Kasumi-1 (cell line): ENCODE measurements at places on chromosomes 5 and 9.
A peak's percentile ranks its signal among the peaks of the same experiment; 100 is the strongest.

- peak; percentile 37 for DNase-seq
Measured at GRCh38 chr5:95238560-95239325, 46.2 kb downstream of the MCTP1 start.

DNA sequence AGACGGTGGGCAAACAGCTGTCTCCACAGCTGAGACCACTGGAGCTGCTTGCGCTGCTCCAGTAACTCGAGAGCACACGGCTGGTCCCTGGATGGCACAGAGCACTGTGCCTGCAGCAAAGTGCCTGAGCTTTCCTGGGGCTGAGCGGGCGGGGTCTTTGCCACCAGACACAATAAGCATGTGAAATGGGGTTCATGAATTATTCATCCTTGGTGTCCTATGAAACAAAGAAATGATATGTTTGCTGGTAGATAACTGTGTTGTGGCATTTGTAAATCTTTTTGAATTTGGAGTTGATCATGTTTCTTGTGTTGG lies 151.7 kb upstream of the MPDZ start:
- DNase-seq, result no peak

GRCh38 chr5:155085282-155085989 lies 71.9 kb downstream of the KIF4B start:
- no peak for DNase-seq

DNA sequence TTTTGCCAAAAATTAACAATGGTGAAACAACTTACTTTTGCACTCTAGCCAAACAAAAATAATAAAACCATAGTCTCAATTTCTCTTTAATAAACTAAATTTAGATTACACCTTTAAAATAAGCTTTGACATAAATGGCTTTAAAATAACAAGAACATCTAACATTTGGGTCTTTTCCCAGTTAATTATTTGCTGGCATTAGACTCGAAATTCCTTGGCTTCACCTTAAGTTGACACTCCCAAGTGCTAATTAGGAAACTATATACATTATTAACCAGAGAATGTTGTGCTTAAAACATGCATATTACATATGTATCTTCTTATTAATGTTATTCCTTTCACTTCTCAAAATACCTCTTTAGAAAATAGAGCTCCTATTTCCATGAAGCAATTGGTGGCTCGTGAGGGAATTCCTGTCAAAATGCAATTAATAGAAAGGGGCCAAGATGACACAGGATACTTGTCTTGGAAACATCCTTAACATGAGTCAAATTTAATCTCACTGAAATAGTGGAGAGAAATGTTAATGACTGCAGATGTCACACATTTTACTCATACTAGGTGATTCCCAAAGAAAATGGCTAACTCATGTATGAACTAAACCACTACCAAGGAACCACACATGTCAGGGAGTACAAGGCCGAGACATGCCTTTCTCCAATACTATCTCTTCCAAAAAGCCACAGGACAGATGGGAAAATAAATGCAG lies 932.9 kb upstream of the DMAC1 start:
- no peak for DNase-seq

DNA sequence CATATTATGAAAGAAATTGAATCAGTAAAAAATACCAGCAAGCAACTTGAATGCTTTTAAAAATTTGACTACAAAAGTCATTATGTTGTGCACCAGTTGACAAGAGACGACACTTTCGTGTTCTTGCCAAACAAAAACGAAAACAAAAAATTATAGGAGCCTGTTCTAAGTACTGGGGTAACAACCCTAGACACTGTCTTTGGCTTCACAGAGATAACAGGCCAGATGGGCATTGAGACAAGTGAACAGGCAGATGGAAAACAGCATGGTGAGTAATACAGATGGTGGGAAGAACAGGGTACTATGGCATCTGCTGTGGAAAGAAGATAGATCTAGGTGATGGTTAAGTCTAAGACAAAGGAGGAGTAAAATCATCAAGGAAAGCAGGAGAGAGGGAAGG lies 99.0 kb downstream of the CDH12 start:
- DNase-seq, result no peak

GRCh38 chr9:70484232-70485130 lies 70.0 kb upstream of the KLF9 start:
- peak; percentile 53 for DNase-seq

DNA sequence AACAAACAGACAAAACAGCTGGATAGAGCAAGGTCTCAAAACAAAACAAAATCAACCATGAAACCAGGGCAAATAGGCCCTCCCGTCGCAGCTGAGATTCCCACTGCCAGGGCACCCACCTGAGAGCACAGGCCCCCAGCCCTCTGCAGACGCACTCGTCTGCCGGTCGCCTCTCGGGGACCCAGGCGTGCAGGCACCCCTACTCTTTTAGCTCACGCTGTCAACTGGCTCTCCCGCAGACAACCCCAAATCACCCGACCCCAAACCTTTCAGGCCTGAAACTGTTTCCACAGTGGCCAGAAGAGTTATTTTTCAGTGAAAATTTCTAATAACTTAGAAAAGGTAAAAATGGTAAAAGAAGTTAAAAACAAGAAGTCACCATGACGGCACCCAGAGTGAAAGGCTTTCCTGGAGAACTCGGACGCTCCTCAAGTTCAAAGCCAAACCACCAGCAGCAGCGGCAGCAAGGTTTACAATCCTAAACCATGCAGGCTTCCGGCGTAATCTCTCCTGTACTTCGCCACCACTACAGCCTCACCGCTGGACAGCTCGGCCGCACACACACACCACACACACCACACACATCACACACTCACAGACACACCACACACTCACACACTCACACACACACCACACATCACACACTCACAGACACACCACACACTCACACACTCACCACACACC lies 1.9 kb upstream of the UBE2QL1 start:
- DNase-seq, result no peak

GRCh38 chr9:113876151-113876992 lies at the start of gene ZNF618:
ZNF618 (plus strand) TSS chr9:113876309; CDS start chr9:113876381, 72 bp downstream.
- peak; percentile 36 for DNase-seq

- no peak for DNase-seq
Measured at GRCh38 chr9:84300271-84300670, 40.3 kb downstream of the SLC28A3 start.

DNA sequence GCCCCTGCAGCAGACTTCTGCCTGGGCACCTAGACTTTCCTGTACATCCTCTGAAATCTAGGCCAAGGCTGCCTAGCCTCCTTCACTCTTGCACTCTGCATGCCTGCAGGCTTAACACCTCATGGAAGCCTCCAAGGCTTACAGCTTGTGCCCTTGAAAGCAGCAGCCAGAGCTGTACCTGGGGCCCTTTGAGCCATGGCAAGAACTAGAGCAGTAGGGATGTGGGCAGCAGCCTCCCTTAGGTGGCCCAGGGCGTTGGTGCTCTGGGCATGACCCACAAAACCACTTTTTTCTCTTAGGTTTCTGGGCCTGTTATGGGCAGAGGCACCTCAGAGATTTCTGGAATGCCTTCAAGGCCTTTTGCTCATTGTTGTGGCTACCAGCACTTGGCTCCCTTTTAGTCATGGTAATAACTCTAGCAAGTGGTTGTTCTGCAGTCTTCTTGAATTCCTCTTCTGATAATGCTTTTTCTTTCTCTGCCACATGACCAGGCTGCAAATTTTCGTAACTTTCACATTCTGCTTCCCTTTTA lies 606.2 kb downstream of the TLE4 start:
- no peak for DNase-seq

DNA sequence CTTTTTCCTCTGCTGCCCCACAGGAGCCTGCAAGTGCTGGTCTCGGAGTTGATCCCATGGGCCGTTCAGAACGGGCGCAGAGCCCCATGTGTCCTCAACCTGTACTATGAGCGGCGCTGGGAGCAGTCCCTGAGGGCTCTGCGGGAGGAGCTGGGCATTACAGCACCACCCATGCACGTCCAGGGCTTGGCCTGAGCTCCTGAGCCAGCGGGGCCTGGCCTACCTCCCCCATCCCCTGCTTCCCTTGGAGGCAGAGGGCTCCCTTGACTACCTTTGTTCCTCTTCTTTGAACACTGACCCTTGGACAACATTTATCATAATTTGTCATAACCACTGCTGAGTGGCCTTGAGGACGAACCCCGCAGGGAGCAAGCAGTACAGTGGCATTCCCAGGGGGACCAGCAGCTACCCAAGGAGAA lies 6.9 kb upstream of the SLC27A4 start:
- DNase-seq, result no peak

DNA sequence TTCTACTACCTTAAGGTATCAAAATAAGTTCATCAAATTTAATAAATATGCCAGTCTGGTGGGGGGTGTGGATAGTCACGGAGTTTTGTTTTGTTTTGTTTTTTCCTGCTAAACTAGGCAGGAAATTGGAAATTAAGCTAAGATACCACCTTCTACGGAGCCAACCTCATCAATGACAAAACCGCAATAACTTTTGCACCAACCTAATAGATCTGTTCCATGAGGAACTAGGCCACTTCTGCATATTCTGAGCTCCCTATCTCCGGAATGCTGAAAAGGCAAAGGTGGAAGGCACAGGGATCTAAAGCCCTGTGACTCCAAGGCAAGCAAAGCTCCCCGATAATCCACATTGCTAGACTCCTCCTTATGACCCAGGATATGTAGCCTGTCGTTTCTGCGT lies 5.8 kb upstream of the OR1L4 start:
- DNase-seq, result no peak

DNA sequence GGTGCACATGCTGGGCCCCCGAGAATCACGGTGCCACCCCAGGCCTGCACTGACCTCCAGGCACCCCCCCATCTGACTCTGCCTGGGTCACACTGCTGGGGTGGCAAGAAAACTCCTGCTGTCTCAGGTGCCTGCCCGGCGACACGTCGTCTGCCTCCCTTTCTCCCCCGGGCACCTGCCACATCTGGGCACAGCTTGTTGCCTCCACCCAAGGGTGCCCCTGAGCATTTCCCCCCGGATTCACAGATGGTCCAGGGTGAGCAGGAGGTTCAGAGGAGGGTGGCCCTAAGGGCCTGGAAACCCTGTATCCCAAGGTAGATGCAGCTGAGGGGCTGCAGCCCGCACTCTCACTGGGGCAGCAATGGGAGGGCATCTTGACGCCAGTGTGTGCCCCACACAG lies 14.9 kb upstream of the QSOX2 start:
- no peak for DNase-seq

GRCh38 chr9:134544388-134545214 lies 97.0 kb upstream of the COL5A1 start:
- DNase-seq, result no peak

DNA sequence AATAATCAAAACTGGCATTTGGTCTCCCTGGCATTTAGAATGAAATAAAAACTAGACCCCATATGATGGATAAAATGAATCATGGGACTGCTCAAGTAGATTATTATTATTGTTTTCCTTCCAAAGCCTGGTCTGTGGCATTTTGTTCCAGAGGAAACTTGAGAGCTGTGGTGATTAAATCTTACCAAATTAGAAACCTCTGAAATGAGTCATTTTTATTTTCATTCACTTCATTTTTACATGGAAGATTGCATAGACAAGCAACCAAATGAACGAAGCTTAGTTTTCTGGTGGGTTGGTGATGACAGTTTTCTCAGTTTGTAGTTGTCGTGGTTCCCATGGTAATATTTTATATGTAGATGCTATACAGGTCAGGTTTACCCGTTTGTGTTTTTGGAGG lies 23.4 kb downstream of the PAM start:
- DNase-seq, result no peak

DNA sequence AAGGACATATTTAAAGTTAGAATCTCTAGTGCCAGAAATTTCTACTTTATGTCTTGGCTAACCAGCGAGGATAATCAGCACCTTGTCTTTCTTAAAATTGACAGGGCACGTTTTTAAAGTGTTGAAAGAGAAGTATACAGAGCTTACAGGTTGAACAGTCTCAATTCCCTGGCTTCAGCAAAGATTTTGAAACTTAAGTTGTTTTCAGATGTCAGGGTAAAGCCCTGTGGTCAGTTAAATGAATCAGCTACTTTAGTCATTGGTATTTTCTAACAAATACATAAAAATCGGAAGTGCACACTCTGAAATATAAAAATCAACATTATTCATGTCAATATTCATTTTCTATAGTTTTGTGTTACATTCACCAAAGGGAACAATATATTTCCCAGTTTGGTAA lies 29.1 kb downstream of the SNCAIP start:
- DNase-seq, result no peak

GRCh38 chr5:98936948-98937715 lies 8.3 kb upstream of the CHD1 start:
- DNase-seq, result no peak

DNA sequence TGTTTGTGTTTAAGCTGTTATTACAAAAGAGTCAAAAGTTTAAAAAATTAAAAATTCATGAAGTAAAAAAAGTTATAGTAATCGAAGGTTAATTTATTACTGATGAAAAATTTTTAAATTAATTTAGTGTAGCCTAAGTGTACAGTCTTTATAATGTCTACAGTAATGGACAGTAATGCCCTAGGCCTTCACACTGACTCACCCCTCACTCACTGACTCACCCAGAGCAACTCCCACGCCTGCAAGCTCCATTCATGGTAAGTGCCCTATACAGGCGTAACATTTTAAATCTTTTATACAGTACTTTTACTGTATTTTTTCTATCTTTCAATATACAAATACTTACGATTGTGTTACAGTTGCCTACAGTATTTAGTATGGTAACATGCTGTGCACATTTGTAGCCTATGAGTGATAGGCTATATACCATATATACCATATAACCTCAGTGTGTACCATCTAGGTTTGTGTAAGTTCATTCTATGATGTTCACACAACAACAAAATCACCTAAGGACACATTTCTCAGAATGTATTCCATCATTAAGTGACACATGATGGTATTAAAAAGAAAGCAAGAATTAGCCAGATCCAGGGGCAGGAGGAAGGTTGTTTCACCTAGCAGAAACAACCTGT lies 40.1 kb downstream of the DCAF10 start:
- no peak for DNase-seq

DNA sequence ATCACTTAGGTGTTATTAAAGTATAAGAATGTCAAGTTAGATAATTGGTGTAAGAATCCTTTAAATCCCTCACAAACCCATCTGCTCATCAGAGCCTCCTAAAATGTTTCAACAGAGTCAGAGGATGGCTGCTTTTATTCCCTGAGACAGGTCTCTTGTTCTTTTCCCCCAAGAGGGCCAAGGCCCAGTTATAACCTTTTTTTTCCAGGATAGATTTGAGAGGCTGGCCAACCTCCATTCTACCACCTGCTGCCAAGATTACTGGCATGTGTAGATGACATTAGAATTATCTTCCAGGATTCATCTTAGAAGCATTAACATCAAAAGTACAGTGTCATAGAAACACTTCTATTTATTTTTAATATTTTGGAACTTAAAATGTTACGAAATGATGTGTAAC lies 305.1 kb downstream of the TRPM3 start:
- DNase-seq, result no peak

DNA sequence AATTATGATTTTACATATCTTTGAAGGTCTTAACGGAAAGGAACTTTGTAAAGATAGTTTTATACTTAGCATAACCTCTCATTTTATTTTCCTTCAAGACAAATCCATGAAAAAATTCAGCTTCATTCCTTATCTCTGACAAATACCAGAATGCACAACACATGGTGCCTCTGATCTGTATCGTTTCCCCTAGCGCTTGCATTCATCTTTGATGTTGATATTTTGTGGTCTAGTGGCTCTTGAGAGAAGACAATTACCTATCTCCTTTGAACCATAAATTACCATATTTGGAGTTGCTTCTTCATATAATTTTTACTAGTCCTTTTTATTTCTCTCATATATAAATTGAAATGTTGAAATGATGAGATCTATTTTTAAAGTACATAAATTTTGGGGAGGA lies 551.3 kb downstream of the PDE4D start:
- DNase-seq, result no peak

GRCh38 chr9:134396258-134396742 lies 70.0 kb downstream of the RXRA start:
- DNase-seq, result peak; percentile 96

- DNase-seq, result no peak
Measured at GRCh38 chr5:50447941-50448340, 6.9 kb upstream of the EMB start.
